ENCODE measurements at places on chromosomes 5 and 9.

GRCh38 chr9:89474939-89475338 is 23.0 kb downstream of the SEMA4D start:
- no peak for DNase-seq

GRCh38 chr9:79166005-79166404 is 405.8 kb upstream of the TLE4 start:
- DNase-seq: no peak

- DNase-seq: no peak
Observed at GRCh38 chr5:151890299-151890698, 34.4 kb downstream of the GLRA1 start.

- no peak for DNase-seq
Observed at GRCh38 chr9:85543196-85543595, 198.6 kb downstream of the AGTPBP1 start.

DNA sequence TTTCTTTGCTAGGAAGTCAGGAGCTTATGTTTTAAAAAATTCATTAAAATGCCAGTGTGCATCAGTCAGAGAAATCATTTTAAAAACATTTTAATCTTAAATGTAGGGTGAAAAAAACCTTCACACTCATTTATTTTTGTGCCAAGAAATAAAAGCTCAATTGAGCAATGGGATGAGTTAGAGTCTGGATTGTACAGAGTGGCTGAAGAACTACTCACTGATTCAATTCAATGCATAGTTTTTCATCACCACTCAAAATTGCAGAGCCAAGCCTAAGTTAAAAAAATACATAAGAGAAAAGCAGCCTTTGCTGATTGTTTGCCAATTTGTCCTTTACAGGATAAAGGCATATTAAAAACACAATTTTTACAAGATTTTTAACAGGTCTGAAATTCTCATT is 168.2 kb upstream of the DMRTA1 start:
- no peak for DNase-seq

DNA sequence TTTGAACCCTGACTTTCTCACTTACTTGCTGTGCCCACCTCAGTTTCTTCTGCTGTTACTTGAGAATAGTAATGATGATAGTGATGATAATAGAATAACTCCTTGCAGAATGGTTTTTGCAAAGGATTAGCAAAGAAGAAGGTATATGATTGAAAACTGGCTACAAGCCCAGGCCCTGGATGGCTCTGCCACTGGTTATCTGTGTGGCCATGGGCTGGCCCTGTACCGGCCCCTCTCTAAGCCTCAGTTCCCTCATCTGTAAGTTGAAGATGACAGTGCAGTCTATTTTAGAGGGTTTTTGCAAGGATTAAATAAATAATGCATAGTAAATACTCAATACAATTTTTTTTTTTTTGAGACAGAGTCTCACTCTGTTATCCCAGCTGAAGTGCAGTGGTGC is 6.2 kb downstream of the TTLL11 start:
- no peak for DNase-seq

GRCh38 chr5:11385901-11386293 is 518.3 kb downstream of the CTNND2 start:
- no peak for DNase-seq

- no peak for DNase-seq
Observed at GRCh38 chr9:109083141-109083540, 36.6 kb downstream of the TMEM245 start.

- DNase-seq: no peak
Observed at GRCh38 chr5:168895295-168896071, 316.3 kb upstream of the PANK3 start.

GRCh38 chr5:176712546-176713304 is 65.4 kb downstream of the TSPAN17 start:
- DNase-seq: no peak

- no peak for DNase-seq
Observed at GRCh38 chr5:150124111-150124557, 31.5 kb downstream of the PDGFRB start.

- no peak for DNase-seq
Observed at GRCh38 chr5:136780518-136780917, 415.2 kb upstream of the TRPC7 start.

GRCh38 chr9:126292736-126293521 is 33.7 kb upstream of the MVB12B start:
- no peak for DNase-seq

GRCh38 chr5:129609710-129610109 is 138.2 kb upstream of the MINAR2 start:
- no peak for DNase-seq

DNA sequence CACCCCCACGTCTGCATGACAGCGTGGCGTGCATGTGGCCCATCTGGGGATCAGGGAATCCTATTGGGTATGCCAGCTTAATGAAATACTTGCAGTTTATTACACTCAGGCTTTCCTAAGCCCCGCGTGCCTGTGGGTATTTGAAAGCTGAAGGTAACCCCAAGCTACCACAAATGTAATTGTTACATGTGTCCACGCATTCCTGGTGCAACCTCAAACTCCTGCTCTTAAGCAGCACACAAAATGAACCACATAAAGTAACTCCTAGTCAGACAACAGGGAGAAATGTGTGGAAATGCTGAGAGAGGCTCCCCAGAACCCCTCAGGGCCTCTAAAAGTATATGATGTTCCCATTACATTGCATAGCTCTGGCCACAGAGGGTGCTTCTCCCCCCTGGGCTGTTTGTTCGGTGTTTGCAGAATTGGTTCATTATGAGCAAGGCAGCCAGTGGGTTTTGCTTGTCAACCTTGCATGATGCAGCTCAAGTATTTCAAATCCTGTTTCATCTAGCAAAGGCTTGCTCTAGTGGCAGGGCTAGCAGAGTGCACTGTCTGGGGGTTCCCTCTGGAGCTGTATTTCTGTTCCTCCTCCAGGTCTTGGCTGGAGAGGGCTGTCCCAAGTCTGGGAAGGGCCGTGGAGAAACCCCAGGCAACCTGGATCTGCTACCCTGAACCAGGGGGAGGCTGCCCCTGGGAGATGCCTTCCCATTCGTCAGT is 1.8 kb upstream of the DCANP1 start:
- no peak for DNase-seq

DNA sequence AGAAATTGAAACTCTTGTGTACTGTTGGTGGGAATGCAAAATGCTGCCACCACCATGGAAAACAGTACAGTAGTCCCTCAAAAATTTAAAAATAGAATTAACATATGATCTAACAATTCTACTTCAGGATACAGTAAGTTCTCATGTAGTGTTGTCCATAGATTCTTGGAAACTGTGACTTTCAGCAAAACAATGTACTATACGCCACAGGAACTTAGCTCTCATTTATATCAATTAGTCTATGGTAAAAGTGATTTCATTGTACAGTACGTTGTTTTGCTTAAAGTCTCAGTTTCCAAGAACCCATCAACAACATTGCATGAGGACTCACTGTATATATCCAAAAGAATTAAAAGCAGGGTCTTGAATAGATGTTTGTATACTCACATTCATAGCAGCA is 233.5 kb upstream of the GAS1 start:
- no peak for DNase-seq

GRCh38 chr9:115593587-115594091 is 475.7 kb upstream of the TNC start:
- no peak for DNase-seq

DNA sequence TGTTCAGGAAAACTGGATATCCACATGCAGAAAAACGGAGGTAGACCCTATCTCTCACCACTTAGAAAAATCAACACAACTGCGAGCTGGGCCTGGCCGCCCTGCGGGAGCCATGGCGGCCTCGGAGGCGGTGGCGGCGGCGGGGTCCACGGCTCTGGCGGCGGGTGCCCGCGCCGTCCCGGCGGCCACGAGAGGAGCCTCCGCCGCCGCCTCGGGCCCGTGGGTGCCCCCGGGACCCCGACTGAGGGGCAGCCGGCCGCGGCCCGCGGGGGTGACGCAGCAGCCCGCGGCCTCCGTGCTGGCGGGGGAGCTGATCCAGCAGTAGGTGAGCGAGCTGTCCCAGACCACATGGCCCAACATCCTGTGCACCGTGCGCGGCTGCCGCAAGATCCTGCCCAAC is 25.3 kb downstream of the FANCC start:
- DNase-seq: no peak

DNA sequence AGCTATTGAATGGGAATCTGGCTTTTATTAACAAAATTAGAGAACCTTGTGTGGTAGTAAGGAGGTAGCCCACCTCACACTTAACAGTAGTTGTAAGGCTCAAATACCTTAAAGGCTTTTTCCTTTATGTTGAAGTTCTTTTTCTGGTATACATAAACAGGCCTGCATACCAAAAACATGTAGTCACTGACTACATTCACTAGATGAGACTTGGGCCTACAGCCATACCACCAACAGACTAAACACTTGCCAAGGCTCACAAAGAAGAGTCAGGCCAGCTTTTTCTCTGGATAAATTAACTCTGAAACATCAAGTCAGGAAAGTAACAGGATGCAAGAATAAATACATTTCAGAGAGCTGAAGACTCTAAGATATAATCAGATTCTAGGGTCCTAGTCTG is 78.6 kb upstream of the MPDZ start:
- DNase-seq: no peak

DNA sequence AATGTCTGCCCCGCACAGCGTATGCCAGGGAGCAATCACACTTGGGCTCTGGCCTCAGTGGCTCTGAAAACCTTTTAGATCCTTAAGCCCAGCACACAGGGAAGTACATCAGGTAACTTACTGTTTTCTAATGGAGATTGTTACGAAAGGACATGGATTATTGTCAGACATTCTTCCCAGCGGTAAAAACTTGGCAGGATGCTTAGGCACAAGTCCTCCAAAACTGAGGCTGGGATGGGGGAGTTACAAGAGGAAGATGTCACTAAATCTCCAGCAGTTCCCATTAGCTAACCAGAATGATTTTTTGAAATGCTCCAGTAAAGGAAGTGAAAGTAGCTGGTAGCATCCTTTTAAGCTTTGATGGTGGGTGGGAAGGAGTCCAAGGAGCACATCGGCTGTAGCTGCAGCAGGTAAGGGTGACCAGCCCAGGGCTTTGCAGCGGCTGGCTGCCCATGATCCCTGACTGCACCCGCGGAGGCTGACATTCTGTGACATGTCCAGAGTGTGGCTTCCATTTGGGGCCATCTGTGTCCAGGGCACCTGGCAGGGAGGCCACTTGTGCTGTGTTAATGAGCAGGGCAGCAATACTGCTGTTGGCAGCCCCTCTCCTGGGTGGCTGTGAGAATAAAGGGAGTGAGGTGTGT is 165.8 kb downstream of the GADD45G start:
- DNase-seq: no peak

- DNase-seq: no peak
Observed at GRCh38 chr9:94935396-94935795, 208.9 kb downstream of the AOPEP start.

GRCh38 chr5:76544268-76544926 is 78.8 kb downstream of the F2RL2 start:
- DNase-seq: peak; percentile 49

DNA sequence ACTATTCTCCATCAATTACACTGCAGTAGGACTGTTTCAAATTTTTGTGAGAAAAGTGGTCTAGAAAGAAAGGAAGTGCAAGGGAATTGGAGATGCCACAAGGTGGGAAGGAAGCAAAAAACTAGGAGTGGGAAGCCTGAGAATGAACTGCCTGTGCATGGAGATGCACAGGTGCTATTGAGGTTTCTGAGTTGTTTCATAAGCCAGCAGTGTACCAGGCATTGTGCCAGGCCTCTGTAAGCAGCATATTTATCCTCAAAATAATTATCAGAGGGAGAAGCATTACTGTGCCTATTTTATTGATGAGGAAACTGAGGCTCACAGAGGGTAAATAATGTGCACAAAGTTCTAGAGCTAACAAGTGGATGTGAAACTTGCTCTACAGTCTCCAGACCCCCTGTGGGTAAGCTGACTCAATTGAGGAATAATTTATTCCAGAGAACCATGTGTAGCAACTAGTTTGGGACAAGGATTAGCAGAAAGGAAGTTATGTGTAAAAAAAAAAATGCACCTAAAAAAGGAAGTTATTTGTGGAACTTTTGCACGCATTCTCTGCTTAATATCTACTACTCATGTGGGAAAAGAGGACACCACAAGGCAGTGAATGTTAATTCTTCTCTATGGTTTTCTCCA is 96.7 kb downstream of the SNCAIP start:
- DNase-seq: no peak

DNA sequence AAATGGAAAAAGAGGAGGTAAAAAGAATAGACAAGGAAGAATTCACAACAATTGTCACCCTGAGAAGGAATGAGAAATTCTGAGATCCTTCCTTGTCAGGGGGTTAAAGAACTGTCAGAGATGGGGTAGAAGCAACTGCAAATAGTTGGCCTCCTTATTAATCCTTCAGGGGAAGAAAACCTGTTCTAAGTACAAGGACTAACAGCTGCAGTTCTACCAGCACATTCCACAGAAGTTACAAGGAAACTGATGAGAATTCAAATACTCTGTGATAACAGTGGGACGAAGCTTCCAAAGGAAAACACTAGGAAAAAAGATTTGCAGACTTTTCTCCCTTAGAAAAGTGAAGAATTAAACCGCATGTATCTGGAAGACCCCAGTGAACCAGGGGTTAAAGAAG is 93.7 kb downstream of the OR2K2 start:
- DNase-seq: no peak

GRCh38 chr5:55232271-55232984 is 980 bp downstream of the CCNO start:
- no peak for DNase-seq

DNA sequence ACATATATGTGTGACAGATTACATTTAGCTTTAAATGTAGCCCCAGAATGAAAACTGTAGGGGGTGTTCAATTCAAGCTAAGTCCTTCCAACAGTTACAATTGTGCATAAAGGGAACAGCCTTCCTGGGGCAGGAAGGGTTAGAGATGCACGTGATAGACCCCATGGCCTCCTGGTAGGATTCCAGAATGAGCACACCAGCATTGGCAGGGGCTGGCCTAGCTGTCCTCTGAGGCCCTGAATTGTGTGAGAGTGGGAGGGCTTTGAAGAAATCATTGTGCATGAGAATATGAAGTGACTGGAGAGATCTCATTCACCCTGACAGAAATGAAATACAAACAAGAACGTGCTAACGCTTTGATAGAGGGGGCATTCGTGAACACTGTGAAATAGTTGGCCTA is 663.8 kb upstream of the KLF4 start:
- no peak for DNase-seq

DNA sequence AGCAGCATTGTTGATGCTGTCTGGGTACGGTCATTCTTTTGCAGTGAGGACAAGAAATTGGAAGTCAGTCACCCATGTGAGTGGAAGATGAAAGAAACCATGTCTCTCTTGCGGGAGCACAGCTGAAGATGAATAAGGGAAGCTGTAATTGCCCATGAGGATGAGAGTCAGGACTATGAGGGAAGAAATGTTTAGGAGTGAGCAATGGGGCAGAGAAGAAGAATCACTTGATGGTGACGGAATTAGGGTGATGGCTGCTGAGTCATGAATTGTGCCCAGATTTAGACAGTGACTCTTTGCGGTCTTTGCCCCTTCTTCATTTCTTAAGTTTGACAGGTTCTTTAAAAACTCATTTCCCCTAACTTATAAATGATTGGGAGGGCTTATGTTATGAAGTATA is 183.3 kb downstream of the MAST4 start:
- no peak for DNase-seq

DNA sequence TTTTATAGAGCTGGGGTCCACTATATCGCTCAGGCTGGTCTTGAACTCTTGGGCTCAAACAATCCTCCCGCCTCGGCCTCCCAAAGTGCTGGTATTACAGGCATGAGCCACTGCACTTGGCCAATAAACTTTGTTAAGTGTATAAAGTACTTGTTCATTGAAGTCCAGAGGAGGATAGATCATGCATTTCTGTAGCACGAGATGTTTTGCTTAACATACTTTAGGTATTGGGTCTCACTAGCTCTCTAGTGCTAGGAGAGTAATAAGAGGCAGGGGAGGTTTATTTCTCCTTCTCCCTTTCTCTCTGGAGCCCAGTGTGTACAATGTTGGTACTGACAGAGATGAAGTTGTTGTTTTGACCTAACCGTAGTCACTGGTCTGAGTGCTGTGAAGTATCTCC is 125.6 kb upstream of the KLF9 start:
- no peak for DNase-seq

Measured in stimulated activated CD8-positive, alpha-beta memory T cell treated with anti-CD3 and anti-CD28 coated beads, Interleukin-7, amount 100 ng/mL, for 4 hours (primary cell).